K562 (cell line): ENCODE measurements at places on chromosomes 6 and 20.

DNA sequence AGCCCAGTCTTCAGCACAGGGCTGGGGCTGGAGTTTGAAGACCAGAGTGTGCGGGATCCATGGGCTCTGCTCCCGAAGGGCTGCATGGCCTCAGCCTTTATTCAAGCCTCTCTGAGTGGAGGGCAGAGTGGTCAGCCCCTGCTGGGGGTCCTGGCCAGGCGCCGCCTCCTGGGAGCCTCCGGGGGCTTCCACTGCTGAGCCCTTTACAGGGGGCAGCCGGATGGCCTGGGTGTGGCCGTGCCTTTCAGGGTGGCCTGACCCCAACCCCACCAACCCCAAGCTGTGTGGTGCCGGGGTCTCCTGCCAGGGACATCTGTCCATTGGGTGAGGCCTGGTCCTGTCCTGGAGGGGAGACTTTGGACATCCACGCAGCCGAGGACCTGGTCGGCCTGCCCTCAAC is 76.0 kb upstream of the SLCO4A1 start:
- DNase-seq = no peak

- no peak for DNase-seq
Measured at GRCh38 chr6:117264369-117264691, 1.0 kb upstream of the VGLL2 start.

- no peak for DNase-seq
Measured at GRCh38 chr6:123676793-123677192, 40.0 kb upstream of the TRDN start.

DNA sequence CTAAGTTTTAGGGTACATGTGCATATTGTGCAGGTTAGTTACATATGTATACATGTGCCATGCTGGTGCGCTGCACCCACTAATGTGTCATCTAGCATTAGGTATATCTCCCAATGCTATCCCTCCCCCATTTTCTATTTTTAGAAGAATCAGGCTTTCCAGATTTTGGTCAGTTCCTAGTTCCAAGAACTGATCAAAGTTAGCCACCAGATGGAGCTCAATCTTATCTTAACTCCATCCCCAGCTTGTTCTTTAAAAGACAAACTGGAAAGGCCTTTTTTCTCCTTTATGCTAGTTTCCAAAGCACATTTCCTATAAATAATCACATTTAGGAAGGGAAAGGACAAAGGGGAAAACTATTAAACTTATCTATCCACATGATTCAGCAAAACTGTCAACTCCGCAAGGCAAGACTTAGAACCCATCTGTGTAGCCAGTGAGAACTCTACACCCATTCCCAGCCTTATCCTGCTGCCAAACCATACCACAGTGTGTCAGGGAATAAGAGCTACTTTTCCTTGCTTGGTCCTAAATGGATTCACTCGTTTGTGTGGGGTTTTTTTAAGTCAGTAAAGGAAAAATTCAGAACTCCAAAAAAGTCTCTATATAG is 22.8 kb upstream of the KHDC1 start:
- peak; percentile 71 for DNase-seq

DNA sequence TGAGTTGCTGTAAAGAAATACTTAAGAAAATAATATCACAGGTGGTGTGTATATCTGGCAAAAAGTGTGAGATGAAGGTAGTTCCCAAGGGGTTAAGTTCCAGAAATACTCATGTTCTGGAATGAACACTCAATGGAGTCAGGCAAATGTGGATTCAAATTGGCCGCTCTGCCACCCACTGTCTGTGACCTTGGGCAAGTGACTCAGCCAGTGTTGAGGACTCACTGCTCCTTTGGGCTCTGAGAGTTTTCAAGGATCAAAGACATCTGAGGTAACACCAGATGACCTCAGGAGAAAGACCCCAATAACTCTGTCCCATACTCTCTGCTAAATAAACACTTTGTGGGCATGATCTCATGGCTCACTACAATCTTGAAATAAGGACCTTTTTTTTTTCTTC is 59.2 kb upstream of the EYA2 start:
- no peak for DNase-seq
